Peyer's patch (tissue), 4 donors: ENCODE measurements at places on chromosomes 2 and 18. TPM values are rescaled to one million over a fixed set of nuclear protein-coding genes. Genes with fewer than 3 reads are reported as not detected.

DNA sequence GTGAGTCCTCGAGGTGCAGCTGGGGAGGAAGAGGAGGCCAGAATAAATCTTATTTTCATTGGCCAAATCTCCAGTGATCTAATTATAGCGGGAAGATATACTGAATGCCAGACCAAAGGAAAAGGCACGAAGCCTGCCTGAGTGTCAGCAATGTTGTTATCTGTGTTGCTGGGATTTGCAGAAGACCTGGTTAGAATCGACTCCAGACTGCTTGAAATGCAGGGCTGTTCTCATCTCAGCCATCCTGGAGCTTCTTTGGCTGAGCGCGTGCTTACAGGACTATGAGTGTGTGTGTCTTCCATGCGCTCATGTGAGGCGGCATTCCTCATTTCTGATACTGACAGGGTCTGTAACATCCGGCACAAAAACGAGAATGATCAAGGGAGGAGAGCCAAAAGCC, 81.2 kb downstream of the TSN start:
- H3K4me1 ChIP-seq = no peaks in the 10 kb centered on the region
- no peak overlapping the region for H3K4me3 ChIP-seq
- H3K36me3 ChIP-seq = no peaks in the 10 kb centered on the region
- H3K27ac ChIP-seq = no peak overlapping the region
- no peak for DNase-seq
- H3K27me3 ChIP-seq = no peaks in the 10 kb centered on the region

DNA sequence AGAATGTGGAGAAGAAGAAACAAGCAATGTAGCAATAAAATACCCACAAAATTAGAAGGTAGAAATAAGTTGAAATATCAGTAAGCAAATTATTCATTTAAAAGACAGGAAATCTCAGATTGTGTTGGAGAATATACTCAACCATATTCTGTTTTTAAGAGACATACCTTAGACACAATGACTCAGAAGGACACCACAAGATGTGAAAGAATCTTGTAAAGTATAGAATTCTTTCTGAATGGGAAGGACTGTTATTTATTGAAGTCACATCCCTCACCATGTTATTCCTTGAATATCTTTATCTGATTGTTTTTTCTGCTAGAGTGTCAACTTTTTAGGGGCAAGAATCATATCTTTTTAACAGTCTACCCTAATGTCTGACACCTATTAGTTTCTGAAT, 50.4 kb downstream of the CTAGE1 start:
- H3K4me1 ChIP-seq = no peaks in the 10 kb centered on the region
- no peaks in the 10 kb centered on the region for H3K36me3 ChIP-seq
- no peak overlapping the region for H3K27ac ChIP-seq
- DNase-seq = no peak
- H3K4me3 ChIP-seq = no peak overlapping the region

DNA sequence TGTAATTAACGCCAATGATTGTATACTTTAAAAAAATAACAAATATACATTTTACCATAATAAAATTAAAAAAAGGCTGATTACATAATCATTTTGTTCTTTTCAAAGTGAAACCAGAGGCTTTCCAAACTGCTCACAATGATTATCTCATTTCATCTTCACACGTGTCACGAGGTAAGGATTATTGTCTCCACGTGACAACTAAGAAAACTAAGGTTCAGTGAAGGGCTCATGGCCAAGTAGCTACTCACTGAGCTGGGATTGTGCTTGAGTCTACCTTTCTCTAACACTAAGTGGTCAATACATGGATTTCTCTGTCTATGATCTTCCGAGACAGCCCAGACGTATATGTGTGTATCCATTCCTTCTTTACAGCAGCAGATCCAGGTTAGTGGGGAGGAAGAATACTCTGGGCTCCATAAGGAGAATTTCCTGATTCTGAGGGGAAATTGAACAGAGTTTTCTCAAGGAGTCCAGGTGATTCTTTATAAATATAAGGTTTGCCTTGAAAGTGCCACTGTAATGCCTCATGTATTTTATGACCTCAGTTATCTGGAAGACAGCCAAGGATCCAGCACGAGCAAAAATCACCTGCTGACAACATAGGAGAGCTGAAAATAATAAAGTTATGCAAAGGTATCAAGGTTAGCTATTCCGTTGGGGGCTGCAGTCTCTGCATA, 25.6 kb upstream of the ACSL3 start:
- H3K36me3 ChIP-seq = no peaks in the 10 kb centered on the region
- H3K27ac ChIP-seq = no peak overlapping the region
- no peak for DNase-seq

DNA sequence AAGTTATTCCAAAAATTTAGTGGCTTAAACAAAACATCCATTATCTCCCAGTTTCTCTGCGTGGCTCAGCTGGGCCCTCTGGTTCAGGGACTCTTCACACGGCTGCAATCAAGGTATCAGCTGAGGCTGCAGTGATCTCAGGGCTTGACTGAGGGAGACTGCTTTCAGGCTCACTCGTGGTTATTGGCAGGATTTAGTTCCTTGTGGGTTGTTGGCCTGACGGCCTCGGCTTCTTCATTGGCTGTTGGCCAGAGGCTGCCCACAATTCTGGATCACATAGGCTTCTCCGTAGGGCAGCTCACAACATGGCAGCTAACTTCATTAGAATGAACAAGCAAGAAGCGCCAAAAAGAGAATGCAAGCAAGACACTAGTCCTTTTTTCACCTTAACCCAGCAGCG, 90.1 kb downstream of the ABI2 start:
- H3K4me1 ChIP-seq = no peaks in the 10 kb centered on the region
- no peak overlapping the region for H3K27ac ChIP-seq
- no peak overlapping the region for H3K4me3 ChIP-seq

DNA sequence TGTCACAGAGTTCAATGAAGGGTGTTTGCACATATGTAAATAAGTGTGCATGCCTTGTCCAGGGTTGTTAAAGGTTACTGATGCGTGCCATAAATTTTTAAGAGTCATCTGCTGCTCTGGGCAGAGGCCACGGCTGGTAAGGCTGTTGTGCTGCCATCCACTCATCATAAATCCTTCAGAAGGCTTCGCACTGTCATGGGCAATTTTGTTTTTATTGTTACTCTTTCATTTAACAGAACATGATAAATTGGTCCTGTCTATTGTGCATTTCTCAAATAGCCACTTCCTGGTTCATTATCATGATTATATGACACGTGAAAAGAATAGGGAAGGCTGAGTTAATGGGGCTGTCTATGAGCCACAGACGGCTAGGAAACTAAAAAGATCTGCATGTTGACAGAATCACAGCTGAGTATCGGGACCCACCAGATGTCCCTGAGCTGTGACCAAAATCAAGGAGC, 634.3 kb upstream of the SOX11 start:
- DNase-seq = no peak
- no peak overlapping the region for H3K27ac ChIP-seq
- no peak overlapping the region for H3K4me3 ChIP-seq
- no peaks in the 10 kb centered on the region for H3K4me1 ChIP-seq

- H3K27me3 ChIP-seq = no peaks in the 10 kb centered on the region
- no peak overlapping the region for H3K4me3 ChIP-seq
- H3K27ac ChIP-seq = no peak overlapping the region
- peaks cover 23% of the 10 kb centered on the region for H3K36me3 ChIP-seq
- no peaks in the 10 kb centered on the region for H3K4me1 ChIP-seq
Observed at GRCh38 chr18:49934457-49934856, 121.1 kb upstream of the ACAA2 start.

Gene LDLRAD4
- total RNA-seq = 48.4 TPM

Gene RIT2
- not detected for total RNA-seq
